Fibroblast of pulmonary artery (primary cell): ENCODE measurements at places on chromosomes 2 and 18.

GRCh38 chr18:74407888-74408287 is 49.2 kb downstream of the DIPK1C start:
- no peak for DNase-seq

DNA sequence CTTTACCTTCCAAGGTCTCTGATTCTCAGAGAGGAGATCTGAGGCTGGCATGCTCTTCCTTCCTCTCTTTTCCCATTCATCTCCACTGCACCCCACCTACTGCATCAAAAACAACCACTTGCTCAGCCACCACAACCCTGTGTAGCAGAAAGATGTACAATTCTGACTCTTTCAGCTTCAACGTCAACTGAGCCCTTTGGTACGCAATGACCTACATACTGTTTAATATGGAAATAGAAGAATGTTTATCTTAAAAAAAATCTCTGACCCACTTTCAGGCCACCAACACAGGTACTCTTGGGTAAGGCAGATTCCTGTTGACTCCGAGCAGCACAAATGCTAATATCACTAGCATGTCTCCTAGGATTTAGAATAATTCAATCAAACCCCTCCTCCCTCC is 76.2 kb upstream of the AFF3 start:
- no peak for DNase-seq

- peak; percentile 91 for DNase-seq
These were observed 150.1 kb upstream of the RIOK3 start for GRCh38 chr18:23302851-23303527.

GRCh38 chr18:23237524-23238151 is 102.4 kb downstream of the CABLES1 start:
- DNase-seq: peak; percentile 64

DNA sequence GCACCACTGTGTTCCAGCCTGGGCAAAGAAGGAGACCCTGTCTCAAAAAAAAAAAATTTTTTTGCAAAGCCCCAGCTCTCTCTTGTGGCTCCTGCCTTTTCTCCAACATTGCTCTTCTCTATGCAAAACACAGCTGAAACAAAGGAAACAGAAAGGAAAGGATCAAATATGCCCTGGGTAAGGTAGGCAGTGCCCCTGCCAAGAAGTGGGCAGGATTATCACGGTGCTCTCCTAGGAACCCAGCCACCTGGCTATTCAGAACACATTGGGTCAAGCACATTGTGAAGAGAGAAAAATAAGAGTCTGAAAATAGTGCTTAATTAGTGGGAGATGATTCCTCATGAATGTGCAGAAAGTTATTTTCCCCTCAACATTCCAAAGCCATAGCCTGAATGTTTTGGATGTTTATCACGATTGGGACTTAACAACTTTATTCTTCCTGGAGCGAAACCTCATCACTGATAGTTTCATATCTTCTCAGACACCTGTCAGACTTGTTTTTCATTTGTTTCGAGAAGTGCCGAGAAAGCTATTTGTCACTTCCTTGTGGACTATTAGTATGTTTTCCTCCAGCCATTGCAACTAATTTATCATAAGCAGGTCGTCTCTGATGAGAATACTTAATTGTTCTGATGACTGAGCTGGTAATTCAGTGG is 42.7 kb upstream of the RPL31 start:
- peak; percentile 13 for DNase-seq
